ENCODE measurements at places on chromosomes 12 and 14.

DNA sequence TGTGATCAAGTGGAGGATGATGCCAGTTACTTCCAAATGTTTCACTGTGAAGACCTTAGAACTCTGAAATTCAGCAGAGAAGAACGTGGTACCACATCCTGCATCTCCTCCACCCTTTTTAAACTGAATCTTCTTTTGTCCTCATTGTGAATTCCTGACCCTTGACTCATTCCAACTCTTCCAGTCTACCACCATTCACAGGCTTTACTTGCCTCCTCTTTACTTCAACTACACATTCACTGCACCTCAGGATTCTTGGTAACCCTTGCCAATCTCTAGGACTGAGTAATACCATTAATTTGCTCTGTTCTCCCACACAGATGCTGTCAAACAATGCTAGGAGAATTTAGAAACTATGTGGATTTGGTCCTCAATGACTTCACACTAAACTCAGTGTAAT lies 37.3 kb downstream of the PPP1R12A start:
- DNase-seq: no peak

GRCh38 chr14:99688210-99688581 lies 4.1 kb downstream of the CYP46A1 start:
- no peak for DNase-seq

DNA sequence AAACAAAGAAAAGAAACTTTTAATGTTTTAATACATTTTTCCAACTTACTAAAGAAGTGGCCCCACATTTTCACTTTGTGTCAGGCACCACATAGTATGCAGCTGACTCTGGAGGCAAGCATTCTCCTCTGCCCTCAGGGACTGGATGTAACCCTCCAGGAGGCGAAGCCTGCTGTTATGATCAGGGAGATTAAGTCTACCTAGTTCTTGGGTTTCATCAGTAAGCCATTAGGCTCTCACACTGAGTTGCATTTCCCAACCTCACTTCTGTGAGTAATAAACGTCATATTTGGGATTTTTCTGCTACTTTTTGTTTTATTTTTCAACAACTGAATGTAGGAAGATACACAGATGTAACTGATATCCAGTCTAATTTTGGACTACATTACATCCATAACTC lies 101.2 kb upstream of the LRFN5 start:
- no peak for DNase-seq

DNA sequence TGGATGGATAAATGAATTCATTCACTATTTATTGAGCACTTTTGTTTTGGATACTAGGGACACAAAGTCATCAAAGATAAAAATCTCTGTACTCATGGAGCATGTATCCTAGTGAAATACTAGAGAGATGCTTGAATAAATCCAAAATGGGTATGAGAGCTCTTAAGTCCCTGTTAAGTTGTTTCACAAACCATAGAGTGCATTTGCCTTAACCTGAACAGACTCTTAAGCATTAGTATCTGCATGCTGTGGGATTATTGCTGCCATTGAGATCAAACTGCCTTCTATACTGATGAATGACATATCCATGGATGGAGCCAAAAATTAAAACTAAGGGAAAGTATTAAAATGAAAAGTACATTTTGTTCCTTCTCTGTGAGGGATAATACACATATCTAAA lies 206.5 kb upstream of the KRR1 start:
- no peak for DNase-seq

GRCh38 chr12:11446372-11446771 lies 51.0 kb upstream of the PRB2 start:
- no peak for DNase-seq

GRCh38 chr12:100234591-100235304 lies 32.1 kb downstream of the DEPDC4 start:
- no peak for DNase-seq

- no peak for DNase-seq
Measured at GRCh38 chr12:75721796-75722195, 210.4 kb upstream of the KRR1 start.

GRCh38 chr12:56781726-56782125 lies 18.6 kb downstream of the HSD17B6 start:
- DNase-seq: no peak

DNA sequence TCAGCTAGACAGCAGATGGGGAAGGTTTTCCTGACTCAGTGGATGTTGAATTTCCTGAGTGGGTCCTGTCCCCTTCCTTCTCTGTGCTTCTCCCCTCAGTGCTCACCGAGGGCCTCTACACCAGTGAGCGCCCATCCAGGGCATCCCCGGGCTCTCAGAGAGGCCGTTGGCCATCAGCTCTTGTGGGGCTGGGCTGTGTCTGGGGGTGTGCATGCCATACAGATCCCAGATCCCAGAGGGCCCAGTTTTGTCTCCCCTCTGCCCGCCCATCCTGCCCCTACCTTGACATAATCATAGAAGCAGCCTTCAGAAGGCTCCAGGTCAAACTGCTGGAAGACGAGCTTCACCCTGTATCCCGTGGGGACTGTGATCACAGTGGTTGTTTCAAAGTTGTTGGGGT lies 1.1 kb downstream of the C1R start:
- no peak for DNase-seq

DNA sequence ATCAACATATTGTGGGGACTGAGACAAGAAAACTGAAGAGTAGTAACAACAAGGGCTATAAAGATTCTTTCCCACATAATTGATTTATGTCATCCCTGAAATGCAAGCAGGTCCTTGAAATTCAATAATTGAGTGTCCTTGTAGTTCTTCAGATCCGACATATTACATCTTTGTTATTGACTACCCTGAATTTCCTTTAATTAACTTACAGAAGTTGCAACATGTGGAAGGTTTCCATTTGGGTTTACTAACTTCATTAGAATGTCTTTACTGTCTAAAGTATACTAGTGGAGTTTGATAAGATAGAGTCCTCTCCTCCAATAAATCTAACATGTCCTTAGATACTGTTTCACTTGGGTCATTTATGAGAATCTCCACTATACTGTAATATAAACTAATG lies 951.8 kb downstream of the SLC6A15 start:
- DNase-seq: no peak

DNA sequence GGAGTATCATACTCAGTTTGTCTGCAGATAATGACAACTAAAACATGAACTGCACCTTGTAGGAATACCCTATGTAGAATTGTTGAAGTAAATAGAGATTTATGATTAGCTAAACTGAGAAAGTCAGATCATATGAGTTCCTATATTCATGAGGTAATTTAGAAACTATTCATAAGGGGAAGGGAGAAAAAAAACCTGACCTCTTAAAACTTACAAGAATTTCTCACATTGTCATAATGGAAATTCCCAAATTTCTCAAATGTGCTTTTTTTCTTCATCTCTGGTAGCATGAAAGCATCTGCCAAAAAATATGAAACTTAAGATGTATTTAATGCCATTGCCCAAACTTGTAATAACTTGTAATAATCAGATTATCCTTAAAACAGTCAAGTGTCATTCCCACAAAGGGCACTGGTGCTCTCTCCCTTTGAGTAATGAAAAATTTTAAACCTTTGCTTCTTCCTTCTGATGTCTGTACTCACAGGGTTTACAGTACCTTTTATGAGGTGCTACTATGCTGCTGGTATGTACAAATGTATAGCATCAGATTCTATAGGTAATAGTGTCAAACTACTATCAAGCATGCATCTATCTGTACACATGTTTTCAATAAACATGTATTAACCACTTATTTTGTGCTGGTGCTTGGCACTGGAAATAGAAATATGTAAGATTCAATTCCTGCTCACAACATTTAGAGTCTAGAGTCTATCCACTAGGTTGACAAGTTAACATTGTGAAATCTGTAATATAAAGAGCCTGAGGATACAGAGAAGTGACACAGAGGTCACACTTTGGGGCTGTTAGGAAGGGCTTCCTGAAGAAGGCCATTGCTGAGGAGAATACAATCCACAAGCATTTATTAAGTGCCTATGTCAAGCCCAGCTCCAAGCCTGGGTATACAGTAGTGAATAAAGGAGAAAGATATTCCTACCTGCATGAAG lies 17.4 kb upstream of the DRAM1 start:
- no peak for DNase-seq
